Stimulated activated CD8-positive, alpha-beta memory T cell treated with anti-CD3 and anti-CD28 coated beads, Interleukin-2, amount 100 ng/mL, for 1 hour (primary cell): ENCODE measurements at places on chromosomes 6 and 20.
A peak's percentile ranks its signal among the peaks of the same experiment; 100 is the strongest.

DNA sequence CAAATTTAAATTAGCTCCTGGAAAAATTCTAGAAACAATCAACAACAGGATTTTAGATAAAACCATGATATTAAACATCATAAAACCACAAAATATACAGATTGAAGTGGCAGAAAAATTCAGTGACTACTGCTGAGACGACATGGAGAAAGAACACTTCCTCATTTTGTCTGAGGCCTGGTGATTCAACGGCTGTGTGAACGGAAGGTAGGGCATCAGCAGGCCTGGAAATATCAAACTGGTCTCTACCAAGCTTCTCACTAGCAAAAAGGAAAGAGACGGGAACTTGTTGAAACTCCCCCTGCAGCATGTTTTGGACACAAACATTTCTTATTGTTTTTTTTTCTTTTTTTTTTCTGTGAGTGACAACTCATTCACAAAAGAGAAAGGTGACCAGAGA is 58.0 kb upstream of the AHI1 start:
- no peak for DNase-seq

DNA sequence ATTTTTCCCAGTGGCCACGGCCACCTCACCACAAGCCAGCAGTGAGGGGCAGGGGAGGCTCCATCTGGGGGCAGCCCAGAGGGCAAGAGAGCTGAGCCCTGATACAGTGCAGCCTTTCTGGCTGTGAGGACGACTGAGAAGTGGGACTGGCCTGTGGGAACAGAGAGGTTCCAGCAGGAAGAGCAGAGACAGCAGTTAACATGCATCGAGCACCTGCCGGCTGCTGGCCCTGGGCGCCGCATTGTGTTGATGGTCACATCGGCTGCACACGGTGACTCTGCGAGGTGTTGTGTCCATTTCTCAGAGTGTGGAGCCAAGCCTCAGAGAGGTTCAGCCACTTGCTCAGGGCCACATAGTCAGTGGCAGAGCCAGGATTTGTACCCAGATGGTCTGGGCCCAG is 9.8 kb downstream of the FOXS1 start:
- DNase-seq, result no peak

GRCh38 chr6:128024969-128025368 is 124.1 kb upstream of the THEMIS start:
- no peak for DNase-seq

- DNase-seq, result no peak
Measured at GRCh38 chr6:18314317-18314997, 50.1 kb upstream of the DEK start.

GRCh38 chr6:35569011-35569461 is 56.3 kb upstream of the TULP1 start:
- DNase-seq, result no peak

- DNase-seq, result no peak
Measured at GRCh38 chr20:62476056-62476838, 452 bp upstream of the GATA5 start.

- DNase-seq, result no peak
Measured at GRCh38 chr6:31742894-31743293, 3.1 kb downstream of the MSH5 start.

GRCh38 chr6:25875926-25876602 is 2.0 kb upstream of the SLC17A3 start:
- DNase-seq, result no peak

DNA sequence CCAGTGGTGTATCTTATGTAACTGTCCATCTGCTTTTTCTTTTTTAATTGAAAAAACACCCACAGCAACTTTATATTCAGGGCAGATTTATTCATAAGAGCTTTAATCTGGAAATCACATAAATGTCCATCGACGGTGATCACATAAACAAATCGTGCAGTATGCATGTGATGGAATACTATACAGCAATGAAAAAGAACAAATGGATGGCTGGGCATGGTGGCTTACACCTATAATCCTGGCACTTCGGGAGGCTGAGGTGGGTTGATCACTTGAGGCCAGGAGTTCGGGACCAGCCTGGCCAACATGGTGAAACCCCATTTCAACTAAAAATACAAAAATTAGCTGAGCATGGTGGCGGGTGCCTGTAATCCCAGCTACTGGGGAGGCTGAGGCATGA is 39.1 kb downstream of the VSTM2L start:
- no peak for DNase-seq

DNA sequence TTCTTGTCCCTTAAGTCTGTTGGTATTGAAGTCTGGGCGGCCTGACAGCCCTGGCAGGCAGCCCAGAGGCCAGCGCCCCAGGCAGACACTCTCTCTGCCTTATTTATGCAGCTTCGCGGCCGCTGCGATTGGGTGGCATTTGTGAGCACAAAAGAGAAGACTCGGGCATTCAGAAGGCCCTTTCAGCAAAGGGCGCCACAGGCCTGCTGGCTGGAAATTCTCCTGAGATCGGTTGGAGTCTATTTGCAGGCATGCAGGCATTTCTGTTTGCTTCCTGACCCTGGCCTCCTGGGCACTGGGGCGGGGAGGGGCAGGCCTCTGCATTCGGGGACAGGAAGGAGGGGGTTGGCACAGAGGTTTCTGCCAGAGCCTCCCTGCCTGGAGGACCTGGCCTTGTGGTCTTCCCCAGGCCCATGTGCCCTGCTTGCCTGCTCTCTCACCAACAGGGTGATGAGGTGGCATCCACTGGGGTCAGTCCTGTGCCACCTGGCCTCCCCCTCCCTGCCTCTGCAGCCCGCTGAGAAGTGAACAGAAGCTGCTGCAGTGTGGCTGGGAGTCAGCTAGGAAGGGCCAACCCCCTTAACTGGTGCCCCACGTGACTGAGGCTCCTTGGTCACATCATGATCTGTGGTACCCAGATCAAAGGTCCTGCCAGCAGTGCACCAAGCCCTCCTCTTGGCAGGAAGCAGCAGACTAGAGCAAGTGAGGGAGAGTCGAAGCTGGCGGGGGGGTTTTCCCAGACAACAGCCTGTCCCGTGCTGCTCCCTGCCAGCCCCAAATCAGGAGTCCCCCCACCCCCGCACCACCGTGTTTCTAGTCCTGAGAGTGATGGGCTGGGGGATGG is 16.6 kb upstream of the CCDC167 start:
- peak; percentile 62 for DNase-seq

GRCh38 chr6:21924002-21924401 is 330.5 kb downstream of the SOX4 start:
- DNase-seq, result no peak

GRCh38 chr6:36929607-36930006 is 24.9 kb upstream of the PI16 start:
- no peak for DNase-seq

DNA sequence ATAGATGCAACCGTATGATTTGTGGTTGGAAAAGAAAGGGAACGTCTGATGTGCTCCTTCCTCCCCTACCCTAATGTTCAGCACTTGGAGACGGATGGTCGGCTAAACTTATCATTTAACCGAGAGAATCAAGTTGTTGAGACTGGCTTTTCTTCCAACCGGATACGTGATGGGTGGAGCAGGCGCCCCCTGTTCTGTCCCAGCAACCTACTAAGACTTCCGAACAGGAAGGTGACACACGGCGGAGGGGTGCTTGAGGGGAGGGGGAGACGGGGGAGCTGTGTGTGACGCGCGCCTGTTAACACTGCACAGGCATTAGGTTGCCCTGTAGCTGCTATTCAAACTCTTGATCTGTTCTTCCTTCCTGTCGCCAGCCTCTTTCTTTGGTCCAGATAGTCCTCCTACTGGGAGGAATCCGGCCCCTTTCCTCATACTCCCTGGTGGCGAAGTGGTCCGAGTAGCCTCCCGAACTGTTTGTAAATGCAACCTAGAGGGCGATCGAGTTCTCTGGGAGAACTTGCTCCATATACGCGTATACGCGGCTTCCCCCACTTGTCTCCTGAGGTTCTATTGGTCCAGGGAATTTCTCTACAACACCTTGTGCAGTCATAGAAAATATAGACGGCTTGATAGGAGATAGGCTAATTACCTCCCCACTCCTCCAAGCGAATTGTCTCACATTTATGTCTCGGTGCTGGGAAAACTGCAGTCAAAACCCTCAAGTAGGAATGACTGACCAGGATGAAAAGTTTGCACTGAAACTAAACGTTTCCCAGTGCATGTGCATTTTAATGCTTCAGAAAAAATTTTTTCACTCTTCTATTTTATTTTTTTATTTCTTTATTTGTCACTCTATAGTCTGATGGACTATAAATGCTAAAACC is 126.0 kb upstream of the SLC2A12 start:
- peak; percentile 67 for DNase-seq

GRCh38 chr20:45967551-45968080 is 4.4 kb downstream of the ZNF335 start:
- no peak for DNase-seq

- no peak for DNase-seq
Measured at GRCh38 chr6:46352541-46353268, 138.5 kb downstream of the RCAN2 start.

- no peak for DNase-seq
Measured at GRCh38 chr6:13402711-13403110, 74.4 kb upstream of the TBC1D7 start.

- DNase-seq, result peak; percentile 71
Measured at GRCh38 chr6:35920793-35921732, at the start of gene SRPK1. SRPK1 (minus strand) TSS chr6:35921098; CDS start chr6:35921056, 42 bp downstream.

- no peak for DNase-seq
Measured at GRCh38 chr20:58327211-58327610, 17.7 kb downstream of the RAB22A start.

DNA sequence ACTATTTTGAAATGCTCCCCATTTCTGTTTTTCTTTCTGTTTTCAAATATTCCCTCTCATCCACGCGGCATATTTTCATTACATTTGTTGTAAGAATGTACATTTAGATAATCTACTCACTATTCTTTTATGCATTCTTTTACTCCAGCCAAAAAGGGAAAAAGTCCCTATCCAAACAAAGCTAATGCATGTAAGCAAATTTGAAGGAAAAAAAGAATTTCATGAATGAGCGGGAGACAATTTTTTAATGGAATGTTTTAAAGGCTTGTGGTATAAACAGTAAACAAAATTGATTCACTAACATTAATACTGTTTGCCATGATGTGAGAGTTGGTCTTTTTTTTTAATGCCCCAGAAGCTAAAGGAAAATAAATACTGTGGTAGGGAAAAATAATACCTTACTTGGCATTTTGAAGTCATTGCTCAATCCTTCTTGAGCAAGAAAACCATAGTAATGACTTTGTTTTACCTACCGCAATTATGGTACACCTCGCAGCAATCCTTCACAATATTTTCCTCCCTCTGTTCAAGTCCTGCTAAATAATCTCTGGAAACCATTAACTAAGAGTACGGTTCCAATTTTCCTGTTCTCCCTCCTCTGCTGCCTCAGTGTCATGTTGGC is 79.0 kb downstream of the BACH2 start:
- DNase-seq, result no peak

DNA sequence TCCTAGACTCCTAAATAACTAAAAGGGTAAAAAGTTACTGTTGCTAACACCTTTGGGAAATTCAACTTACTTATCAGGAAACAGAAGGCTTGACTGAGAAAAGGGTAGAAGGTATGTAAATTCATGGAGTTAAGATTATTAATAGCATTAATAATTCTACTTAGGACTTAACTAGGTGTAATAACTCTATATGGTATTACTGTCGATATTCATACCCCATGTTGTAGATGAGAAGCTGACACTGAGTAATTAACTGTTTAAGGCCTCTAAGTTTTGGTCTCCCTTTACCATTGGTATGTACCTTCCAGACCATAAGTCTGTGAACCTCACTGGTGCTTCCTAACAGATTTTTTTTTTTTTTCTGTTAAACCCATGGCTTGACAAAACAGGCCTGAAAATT is 15.4 kb downstream of the GLO1 start:
- DNase-seq, result no peak

GRCh38 chr20:63850689-63851547 is 10.4 kb upstream of the ABHD16B start:
- no peak for DNase-seq

DNA sequence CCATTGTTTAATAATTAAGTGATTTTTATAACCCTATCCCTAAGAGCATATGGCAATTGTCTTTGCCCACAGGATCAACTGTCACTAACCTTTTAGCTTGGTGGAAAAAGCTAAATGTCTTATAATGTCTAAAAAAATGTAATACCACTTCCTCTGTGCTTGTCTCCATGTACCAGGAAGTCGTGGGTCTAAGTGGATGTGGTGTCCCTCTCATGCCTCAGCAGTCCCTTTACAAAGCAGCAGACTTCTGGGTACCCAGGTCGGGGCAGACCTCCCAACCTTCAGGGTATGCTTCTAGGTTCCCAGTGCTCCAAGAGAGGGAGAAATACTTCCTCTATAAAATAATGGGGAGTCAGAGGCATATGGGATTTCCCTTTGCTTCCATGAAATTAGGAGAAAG is 74.7 kb downstream of the ZHX3 start:
- DNase-seq, result no peak

DNA sequence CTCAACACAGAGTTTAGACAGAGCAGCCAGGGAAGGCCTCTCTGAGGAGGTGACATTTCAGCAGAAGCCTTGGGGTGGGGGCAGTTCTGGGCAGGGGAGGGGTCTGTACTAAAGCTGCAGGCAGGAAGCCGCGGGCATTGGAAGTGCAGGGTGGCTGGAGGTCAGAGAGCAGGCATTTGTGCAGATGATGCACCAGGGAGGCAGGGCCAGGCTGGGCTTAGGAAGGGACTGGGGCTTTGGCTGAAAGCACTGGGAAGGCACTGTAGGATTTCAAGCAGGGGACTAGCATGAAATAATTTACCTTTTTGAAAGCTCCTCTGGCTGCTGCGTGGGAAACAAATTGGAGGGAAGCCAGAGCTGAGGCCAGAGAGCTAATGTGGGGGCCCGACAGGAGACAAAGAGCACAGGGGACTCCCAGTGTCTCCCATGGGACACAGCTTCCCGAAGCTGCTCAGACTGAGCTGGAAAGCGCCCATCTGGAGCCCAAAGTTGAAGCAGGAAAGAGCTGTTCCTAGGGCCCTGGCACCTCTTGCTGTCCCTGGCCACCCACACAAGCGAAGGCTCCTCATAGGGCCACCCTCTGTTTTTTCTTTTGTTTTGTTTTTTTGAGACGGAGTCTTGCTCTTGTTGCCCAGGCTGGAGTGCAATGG is 19.3 kb downstream of the ADA start:
- DNase-seq, result no peak

GRCh38 chr6:87174078-87174579 is 18.8 kb downstream of the ZNF292 start:
- DNase-seq, result no peak

DNA sequence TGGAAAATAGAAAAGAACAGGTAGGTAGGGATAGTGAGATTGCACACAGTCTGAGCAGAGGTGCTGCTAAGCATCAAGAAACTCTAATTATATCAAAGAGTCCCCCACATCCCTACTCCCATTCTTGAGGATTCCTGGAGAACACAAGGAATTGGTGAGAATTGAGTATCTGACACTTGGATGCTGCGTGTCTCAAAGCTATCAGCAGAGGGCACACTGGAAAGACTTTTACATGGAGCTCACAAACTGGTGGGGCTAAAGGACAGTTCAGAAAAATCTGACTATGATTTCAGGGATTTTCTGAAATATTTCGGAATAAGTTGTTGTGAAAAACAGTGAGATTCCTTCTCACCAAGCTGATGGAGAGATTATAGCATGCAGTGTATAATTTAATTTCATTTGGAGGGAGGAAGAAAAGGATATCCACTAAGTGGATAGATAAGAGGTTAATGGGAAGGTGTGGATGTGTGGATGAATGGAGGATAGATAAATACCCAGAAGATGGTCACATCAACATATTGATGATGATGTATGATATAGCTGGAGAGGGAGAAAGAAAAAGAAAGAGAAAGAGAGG is 215.4 kb upstream of the DEFB112 start:
- no peak for DNase-seq

- no peak for DNase-seq
Measured at GRCh38 chr20:13342469-13343242, 121.6 kb downstream of the ISM1 start.
